PC-3 (cell line): ENCODE measurements at places on chromosomes 4 and X.

- peak; percentile 7 for DNase-seq
Measured at GRCh38 chr4:1285790-1286553, 3.7 kb upstream of the MAEA start.

GRCh38 chr4:184331268-184331995 is 113.8 kb upstream of the ENPP6 start:
- peak; percentile 68 for DNase-seq

DNA sequence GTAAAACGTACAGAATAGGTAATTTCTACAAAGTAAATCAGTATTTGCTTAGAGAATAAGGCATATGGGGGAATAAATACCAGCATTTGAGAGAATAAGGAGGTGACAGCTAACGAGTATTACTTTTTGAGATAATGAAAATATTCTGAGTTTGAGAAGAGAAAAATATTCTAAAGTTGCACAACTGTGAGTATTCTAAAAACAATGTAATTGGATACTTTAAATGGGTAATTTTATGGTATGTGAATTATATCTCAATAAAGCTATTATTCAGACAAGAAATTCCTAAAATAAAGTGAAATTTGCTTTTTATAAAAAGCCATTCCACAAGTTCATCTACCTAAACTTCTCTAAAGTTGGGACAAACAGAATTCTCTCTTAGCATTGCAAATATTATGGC is 62.6 kb downstream of the PDGFC start:
- no peak for DNase-seq

DNA sequence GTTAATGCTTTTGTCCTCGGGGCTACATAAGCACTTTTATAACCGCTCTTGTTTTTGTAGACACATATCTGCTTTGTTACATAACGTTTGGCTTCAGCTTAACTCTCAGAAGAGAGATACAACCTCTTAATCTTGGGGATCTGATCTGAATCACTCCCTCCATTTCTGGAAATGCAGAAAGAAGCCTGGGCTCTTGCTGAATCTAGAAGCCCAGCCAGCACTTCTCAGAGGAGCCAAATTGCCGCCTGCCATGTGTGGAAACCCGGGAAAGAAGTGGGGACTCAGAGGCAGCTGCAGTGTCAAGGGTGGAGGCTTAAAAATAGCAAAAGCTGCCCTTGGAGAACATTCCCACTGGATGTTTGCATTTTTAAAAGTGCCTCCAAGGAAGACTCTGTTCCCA is 69.3 kb upstream of the LDB2 start:
- DNase-seq: no peak

DNA sequence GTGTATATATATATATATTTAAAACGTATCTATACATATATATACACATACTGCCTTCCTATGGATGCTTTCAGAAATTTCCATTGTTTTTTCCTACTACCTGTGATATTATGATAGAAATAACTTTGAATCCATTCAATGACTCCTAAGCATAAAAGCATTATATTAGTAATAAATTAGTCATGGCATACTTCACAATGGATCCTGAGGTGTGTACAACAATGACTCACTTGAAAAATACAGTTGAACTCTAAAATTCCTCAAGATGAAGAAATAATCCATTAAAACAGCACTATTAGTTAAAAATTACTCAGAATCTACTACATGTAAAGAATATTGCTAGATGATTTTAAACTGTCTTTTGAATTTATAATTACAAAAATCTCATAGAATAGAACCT is 201.1 kb downstream of the STPG2 start:
- DNase-seq: peak; percentile 70

GRCh38 chr4:3362431-3363287 is 69.8 kb downstream of the RGS12 start:
- DNase-seq: no peak

- no peak for DNase-seq
Measured at GRCh38 chrX:12971282-12972003, 3.5 kb upstream of the TMSB4X start.

GRCh38 chr4:1401409-1402020 is 4.7 kb downstream of the NKX1-1 start:
- DNase-seq: no peak

DNA sequence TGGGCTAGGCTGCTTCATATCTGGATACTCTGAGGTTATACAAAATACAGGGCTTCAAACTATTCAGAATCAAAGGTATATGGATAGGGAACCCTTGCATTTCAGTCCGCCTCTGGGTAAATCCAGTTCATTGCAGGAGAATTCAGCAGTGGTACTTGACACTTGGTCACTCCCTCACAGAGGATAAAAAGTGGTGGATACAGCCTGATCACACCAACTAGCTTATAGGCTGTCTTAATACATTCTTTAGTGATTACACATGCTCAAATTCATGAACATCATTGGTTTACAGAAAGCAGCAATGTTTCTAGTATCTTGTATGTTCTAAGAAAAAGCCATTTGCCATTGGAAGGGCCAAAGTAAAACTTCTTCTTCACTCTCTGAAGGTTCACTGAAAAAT is 104.8 kb upstream of the PDE5A start:
- DNase-seq: peak; percentile 18

GRCh38 chr4:104559502-104559901 is 64.8 kb upstream of the CXXC4 start:
- DNase-seq: no peak

DNA sequence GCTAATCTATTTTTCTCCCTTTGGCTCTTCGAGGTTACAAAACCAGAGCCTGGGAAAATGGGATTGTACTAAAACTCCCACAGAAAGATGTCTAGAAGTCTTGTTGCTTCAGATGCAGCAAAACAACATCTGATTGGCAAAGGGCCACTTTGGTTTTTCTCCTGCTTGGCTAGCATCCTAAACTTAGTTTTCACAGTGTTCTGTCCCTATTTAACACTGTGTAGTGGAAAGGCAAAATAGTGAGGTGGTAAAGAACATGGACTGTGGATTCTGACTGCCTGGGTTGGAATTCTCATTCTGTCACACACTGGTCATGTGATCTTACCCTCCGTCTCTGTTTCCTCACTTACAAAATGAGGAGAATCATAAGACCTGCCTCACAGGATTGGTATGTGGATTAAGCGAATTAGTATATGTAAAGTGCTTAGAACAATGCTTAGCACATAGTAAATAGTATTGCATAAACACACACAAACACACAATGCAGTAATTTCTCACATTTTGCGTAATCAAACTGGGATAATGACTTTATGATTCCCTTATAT is 23.5 kb downstream of the TIGD2 start:
- DNase-seq: no peak
